Sigmoid colon (tissue), 7 donors: ENCODE measurements at places on chromosomes 1 and 21. TPM values are rescaled to one million over a fixed set of nuclear protein-coding genes. Genes with fewer than 3 reads are reported as not detected.

AIRE gene
- not detected for total RNA-seq

GLIS1 gene
- not detected for total RNA-seq

SGIP1 gene
- 9.4 TPM for total RNA-seq

LCE1F gene
- not detected for total RNA-seq

NPHP4 gene
- total RNA-seq, result 4.9 TPM

F13B gene
- total RNA-seq, result not detected

DNA sequence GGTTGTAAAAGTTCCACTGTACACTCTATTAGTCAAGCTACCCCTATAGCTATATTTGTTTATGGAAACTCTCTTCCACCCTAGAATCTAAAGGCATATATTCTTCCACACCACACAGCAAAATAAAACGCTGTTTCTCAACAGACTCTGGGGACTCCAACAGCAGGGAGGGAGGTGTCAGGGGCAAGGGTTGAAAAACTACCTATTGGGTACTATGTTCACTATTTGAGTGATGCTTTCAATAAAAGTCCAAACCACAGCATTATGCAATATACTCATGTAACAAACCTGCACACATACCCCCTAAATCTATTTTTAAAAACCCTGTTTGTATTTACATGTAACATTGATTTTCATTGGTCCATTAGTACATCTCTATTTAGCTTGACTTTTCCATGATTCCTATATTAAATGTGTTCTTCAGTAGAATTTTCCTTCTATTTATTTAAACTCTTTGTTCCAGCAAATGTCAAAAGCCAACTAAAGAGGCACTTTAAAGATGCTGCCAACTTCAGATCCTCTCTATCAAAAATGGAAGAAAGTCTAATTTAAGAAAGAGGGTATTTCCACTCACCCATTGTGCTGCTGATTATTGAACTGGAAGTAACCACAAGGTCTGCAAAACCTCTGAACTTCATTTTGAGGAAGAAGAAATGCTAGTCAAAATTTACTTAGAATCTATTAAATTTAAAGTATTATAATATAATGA, 26.2 kb downstream of the RGS7 start:
- no peak for DNase-seq

GRCh38 chr1:213274140-213274539, 223.1 kb downstream of the RPS6KC1 start:
- DNase-seq, result no peak

DNA sequence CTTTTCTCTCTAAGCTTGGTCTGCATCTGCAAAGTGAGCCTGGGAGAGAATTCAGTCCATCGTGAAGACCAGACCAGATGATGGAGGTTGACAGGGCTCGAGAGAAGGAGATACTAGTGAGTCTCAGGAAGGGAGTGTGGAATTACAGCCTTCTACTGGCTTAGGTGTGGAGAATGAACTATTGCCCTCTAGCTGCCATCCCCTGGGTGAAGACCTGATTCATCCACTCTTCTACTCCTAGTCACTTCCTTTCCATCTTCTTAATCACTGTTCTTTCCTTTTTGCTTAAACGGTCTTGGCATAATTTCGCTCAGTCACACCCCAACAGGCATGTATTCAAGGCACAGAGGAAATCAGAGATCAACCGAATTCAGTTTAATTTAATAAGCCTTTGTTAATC, 34.0 kb upstream of the HSD17B7 start:
- DNase-seq, result no peak

DNA sequence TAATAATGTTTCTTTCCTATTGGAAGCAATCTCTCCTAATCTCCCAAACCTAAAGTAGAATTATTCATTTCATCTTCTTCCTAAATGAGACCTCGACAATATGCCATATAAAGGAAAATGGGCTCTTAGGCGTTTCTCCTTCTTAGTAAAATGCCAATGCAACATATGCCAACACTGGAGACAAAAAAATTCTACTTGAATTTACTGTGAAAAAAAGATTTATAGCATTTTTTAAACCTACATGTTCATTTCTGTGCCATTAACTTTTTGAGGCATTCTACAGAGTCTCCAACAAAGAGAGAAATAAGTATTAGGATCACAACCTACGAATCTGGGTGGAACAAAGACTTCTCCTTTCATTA, 1.3 kb downstream of the WDR47 start:
- DNase-seq, result no peak

DNA sequence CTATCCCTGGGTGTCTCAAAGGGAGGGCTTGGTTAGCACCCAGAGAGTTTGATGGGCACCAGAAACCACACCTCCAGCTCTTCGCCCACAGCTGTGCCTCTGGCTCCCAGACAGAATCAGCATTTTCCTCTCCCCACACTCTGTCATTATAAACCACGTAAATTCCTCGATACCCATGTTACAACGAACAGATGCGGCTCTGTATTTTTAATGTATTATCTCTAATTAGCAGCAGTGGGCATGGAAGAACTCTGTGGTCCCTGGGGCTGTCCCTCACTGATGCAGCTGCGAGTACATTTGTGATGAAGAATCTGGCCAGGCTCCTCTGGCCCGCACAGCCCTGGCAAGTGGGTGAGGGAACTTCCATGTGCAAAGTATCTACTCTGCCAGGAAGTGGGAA, 10.8 kb downstream of the HMGB4 start:
- DNase-seq, result no peak

DNA sequence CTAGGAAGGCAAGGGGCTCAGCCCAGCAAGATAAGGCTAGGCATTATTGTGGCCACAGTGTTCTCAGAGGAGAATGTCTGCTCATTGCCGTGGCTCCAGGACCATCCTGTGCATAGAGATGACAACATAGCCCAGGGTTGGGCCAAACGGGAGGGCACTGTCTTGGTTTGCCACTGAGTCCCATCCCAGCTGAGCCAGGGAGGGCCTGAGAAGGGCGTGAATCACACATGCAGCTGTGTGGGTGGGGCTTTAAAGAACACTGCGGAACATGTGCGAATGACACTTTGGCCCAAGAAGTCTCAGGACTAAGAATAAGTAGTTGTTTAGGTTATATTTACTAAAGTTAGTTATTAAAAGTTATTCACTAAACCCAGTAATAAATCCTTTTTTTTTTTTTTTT, 18.5 kb downstream of the CHAF1B start:
- DNase-seq, result no peak

- no peak for DNase-seq
Measured at GRCh38 chr1:247456914-247457639, 827 bp downstream of the OR2B11 start.

GRCh38 chr1:183628537-183628936, 7.0 kb downstream of the ARPC5 start:
- no peak for DNase-seq

GRCh38 chr1:234588386-234588785, 21.6 kb downstream of the IRF2BP2 start:
- no peak for DNase-seq

GRCh38 chr1:179175011-179175841, 54.3 kb downstream of the ABL2 start:
- DNase-seq, result no peak

DNA sequence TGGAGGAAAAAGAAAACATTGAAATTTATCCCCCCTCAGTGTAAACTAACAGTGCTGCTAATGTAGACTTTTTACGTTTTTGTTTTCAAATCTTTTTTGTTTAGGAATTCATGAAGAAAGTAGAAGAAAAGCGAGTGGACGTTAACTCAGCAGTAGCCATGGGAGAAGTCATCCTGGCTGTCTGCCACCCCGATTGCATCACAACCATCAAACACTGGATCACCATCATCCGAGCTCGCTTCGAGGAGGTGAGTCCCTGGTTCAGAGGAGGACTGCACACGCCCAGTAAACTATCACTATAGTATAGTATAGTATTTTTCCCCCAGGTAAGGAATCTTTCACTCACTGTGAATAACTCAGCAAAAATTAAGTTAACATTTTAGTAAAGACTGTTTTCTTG, 37.8 kb upstream of the BMP8A start:
- DNase-seq, result peak; percentile 89

- no peak for DNase-seq
Measured at GRCh38 chr1:15731735-15732685, 4.0 kb upstream of the SLC25A34 start.

GRCh38 chr21:40681164-40681859, 165.6 kb downstream of the DSCAM start:
- DNase-seq, result no peak

DNA sequence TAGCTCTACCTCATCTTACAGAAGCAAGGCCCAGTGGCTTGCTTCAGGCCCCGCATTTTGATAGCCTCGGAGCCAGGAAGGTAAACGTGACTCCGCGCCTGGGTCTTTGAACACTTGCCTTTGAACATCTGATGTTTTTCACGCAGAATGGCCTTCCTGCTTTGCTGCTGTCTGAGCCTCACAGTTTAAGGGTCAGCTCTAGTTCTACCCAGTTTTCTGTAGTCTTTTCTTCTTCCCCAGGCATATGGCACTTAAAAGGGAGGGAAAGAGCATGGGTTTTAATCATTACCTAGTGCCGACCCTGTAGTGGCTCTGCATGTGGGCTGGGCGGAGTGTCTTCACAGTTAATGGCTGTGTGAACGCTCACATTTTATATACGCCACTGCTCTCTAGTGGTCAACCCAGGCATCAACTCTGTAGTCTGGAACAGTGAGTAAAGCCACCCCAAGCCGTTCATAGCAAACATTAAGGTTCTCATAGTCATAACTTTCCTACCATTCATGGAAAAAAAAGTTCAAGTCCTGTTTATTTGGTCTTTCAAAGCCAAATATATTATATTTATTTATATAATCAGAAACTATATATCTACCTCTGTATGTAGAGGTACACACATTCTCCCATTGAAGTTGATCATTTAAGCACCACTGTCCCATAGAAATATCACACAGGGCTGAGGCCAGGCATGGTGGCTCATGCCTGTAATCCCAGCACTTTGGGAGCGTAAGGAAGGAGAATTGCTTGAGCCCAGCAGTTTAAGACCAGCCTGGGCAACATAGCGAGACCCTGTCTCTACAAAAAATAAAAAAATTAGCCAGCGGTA, 78.1 kb downstream of the IER5 start:
- DNase-seq, result peak; percentile 79
